ENCODE measurements at places on chromosomes 13 and 19.
A peak's percentile ranks its signal among the peaks of the same experiment; 100 is the strongest.

DNA sequence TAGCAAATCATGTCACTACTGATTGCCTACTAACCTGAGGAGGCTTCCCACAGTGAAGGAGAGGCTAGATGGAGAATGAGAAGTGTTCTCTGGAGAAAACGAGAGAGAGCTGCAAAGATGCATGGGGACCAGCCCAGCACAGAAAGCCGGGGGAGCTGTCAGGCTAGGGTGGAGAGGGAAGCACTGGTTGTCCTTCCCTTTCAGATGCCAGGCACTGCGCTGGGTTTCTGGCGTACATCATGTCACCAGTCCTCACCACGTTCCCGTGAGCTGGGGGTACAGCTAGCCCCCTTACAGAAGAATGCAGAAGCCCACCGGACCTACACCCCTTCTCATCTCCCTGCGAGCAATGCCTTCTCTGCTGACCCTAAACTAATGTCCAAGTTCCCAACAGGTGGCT, 86.0 kb downstream of the STK24 start:
- DNase-seq = no peak

DNA sequence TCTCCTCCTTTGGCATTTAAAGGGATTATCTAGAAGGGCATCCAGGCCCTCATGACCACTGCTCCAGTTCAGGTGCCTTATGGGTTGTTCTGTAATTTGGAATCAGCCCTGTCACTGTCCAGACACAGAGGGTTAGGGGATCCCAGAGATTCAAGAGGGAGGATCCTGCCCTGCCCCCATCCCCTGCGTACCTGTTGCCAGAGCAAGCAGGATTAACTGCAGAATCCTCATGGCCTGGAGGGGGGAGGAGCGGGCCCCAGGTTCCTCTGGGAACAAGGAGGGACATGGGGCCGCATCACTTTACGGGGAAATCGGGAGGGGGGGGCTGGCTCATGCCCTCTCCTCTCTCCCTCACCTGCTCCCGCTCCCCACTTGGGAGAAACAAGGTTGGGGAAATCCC, 1.0 kb downstream of the KLK11 start:
- DNase-seq = no peak

GRCh38 chr13:51796546-51796945, 7.4 kb downstream of the DHRS12 start:
- DNase-seq = no peak

DNA sequence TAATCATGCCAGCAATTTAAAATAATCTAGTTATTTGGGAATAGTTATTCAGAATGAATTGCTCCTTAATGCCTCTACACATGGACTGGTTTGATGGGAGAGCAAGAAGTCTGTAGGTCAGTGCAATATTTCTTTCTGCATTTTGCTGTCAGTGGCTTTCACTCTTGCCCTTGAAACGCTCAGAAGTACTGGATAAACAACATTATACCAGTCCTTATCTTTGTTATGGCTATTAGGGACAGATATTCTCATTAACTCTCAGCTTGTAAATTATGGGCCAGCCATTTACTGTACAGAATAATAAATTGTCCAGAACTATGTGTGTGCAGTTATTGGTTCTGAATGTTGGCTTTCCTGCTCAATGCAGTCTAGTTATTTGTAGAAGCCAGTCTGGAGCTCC, 224.4 kb downstream of the OXGR1 start:
- no peak for DNase-seq

- no peak for DNase-seq
Measured at GRCh38 chr19:989381-990081, 5.4 kb downstream of the WDR18 start.

- no peak for DNase-seq
Measured at GRCh38 chr13:43301346-43301969, 278.1 kb downstream of the DNAJC15 start.

DNA sequence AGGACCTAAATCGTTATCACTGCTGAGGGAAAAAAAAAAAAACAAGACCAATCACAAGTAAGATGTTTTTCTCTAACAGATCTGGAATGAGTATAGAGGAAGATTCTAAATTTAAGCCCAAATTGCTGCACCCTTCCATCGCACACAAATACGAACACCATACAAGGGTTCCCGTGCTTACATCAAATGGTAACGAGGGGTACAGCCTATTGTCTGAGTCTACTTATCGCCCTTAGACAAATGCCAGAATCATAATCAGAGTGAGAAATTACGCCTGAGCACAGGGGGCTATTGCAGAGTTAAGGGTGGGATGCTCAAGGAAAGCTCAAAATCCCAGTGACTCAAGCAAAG, 603 bp downstream of the ZC3H13 start:
- DNase-seq = no peak

DNA sequence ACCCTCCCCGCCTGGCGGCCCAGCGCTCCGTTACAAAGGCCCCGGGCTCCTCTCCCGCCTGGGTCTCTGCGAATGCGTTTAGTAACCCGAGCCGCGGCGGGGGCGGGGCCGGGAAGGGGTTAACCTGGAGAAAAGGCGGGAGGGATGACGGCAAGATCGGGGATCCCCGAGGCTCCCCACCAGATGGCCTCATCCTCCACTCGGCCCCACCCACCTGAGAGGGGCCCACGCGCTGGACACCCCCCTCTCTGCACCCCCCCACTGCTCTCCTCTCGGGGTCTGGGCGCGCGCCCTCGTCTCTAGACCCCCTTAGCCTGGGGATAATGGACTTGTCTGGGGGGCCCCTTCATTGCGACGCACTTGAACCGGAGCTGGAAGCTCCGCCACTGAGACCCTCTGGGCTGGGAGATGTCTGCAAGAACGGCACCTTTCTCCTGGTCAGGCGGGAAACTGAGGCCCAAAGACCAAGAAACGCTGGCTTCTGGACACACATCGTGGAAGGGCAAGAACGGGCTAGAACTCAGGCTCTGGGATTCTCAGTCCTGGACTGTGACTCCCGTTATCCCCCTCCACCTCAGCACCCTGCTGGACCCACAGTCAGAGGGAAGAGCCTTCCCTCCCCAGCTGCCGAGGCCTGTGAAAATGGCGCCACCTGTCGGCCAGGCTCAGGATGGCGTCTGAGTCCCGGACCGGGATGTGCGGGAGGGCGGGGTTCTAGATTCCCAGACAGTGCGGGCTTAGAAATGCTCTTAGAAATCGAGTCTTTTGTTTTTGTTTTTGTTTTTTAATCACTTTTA, 2.9 kb upstream of the LTBP4 start:
- peak; percentile 57 for DNase-seq

DNA sequence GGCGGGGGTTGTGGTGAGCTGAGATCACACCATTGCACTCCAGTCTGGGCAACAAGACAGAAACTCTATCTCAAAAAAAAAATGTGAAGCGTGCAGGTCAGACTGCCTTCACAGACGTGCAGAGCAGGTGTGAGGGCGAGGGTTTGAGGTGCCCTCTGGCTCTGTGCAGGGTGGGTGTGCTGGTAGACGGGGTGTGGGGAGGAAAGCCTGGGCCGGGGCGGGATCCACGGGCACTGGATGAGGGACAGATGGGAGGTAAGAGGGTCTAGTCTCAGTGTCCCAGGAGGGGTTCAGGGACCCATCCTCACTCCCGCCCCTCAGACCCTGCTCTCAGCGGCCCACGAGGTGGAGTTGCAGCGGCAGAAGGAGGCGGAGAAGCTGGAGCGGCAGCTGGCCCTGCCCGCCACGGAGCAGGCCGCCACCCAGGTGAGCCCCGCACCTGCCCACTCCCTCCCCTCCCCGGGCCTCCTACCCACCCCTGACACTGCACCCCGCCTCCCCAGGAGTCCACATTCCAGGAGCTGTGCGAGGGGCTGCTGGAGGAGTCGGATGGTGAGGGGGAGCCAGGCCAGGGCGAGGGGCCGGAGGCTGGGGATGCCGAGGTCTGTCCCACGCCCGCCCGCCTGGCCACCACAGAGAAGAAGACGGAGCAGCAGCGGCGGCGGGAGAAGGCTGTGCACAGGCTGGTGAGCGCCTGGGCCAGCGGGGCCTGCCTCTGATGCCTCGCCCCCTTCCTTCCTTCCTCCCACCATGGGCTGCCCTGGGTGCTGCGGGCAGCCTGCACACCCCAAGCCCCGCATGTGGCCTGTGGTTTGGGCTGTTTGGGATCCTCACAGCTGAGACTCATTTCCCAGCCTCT, 9.1 kb downstream of the NOP53 start:
- no peak for DNase-seq

- DNase-seq = no peak
Measured at GRCh38 chr13:111460548-111461444, 140.4 kb downstream of the TEX29 start.

GRCh38 chr13:83232626-83233025, 649.6 kb downstream of the SLITRK1 start:
- DNase-seq = no peak

GRCh38 chr19:38057959-38058690, 151.1 kb downstream of the SIPA1L3 start:
- no peak for DNase-seq

- no peak for DNase-seq
Measured at GRCh38 chr13:102680133-102680717, 14.6 kb downstream of the METTL21C start.

- DNase-seq = no peak
Measured at GRCh38 chr19:39525205-39525604, 7.4 kb downstream of the EID2B start.

- DNase-seq = no peak
Measured at GRCh38 chr19:43743059-43743458, 11.7 kb downstream of the SMG9 start.

GRCh38 chr19:12237143-12237839, 57.4 kb downstream of the ZNF44 start:
- no peak for DNase-seq

DNA sequence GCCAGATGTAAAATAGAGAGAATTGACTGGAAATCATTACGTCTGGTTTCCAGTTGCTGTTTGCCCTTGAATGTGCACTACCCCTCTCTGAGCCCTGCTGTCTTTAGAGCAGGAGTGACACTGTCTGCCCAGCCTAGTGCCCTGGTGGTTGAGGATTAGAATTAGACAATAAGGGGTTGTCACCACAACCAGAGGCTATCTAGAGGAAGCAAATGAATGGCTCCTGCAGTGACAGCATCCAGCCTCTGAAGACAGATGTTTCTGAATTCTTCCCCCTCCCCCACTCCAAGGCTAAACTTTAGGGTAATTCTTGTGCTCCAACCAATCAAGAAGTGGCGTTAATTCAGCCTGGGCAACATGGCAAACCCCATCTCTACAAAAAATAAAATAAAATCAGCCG, 2.0 kb downstream of the RAB8A start:
- DNase-seq = no peak

- DNase-seq = peak; percentile 1
Measured at GRCh38 chr13:52738719-52739467, 727 bp downstream of the CNMD start.

- no peak for DNase-seq
Measured at GRCh38 chr13:43865892-43866291, 13.6 kb downstream of the CCDC122 start.

DNA sequence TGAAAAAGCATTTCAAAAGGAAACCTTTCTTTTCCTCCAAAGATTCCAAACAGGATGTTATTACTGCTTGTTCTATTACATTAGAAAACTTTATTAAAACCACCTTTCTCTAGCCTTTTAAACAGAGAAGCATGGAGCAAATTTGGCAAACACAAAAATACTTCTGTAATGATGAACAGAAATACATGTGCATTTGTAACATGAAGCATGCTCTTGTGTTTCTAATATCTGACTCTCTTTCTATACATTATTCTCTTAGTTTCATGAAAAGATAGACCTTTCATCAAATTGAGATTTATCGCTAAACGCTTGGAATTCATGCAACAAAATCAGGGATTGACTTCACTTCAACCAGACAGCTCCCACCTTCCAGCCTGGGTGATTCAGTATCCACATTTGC, 152.8 kb upstream of the IRS2 start:
- DNase-seq = no peak

- DNase-seq = no peak
Measured at GRCh38 chr19:35268536-35269437, at the start of gene USF2. Gene USF2 (plus strand): TSS chr19:35268962. CDS start chr19:35269102, 140 bp downstream.

- DNase-seq = no peak
Measured at GRCh38 chr13:42707048-42707447, 74.3 kb upstream of the FAM216B start.

- no peak for DNase-seq
Measured at GRCh38 chr19:17109962-17110598, 34.5 kb downstream of the MYO9B start.
